ENCODE measurements at places on chromosomes 16 and 17.
A peak's percentile ranks its signal among the peaks of the same experiment; 100 is the strongest.

DNA sequence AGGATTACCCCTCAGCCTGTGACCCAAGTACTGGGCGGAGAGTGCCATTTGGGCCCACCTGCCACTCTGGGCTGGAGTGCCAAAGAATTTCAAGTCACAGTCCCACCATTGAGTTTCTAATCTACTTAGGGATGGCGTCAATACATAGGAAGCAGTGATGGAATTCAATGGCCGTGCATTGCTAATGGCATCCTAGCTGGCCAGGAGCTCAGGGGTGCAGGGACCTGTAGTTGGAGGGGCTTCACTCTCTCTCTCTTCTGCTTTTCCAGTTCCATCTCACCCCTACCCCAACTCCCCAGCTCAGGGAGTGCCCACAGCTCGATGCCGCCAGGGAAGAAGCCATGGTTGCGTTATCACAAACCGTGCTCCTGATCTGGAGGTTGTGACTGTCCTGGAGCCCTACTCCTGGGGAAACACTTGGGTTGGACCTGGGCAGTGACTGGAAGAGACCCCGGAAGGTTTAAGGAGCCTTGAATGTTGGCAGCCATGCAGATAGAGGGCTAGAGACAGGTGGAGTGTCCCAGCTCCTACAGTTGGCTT is 2.4 kb downstream of the MMP15 start:
- DNase-seq, result no peak

DNA sequence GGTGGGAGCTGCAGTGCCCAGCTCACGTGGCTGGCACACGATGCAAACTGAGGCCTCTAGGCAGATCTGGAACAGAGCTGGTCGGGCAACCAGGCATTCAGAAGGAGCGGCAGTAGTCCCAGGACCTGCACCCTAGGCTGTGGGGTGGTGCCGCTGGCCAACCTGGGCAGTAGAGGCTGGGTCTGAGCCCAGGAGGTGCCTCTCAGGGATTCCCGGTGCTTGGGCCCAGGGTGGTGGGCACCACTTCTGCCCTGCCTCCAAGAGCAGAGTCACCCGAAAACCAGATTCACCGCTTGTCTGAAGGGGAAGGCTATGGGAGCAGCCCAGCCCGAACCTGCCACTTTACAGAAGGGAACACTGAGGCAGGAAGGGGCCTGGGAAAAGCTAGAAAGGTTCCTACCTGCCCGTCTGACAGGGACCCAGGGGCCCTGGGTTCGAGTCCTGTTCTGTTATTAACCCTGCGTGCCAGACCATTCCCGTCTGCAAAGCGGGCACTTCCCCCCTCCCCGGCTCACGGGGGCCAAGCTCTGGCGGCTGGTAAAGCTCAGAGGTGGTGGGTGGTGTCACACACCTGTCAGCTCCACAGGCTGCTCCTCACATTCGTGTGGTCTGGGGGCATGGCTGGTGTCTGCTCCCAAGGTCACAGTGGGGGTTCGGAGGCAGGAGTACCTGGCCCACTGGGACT is 16.9 kb downstream of the GLIS2 start:
- no peak for DNase-seq

GRCh38 chr16:12295395-12295794 is 318.9 kb downstream of the SNX29 start:
- DNase-seq, result no peak

DNA sequence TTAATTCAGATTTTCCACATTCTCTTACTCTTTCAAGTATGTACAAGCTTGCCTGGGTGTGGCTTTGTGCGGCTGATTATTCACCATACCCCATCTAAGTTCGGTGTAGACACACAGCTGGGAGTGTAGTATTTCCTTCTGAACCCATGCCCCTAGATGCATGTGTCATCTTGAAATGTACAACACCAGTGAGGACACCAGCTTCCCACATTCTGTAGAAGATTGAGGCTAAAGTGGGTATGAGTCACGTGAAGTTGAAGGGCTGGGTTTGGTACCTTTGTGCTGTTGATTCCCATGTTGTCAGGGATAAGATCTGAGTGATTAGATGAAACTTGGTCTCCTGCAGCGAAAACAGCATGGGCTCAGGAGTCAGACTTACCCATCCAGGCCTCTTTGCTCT is 14.6 kb upstream of the DHX8 start:
- DNase-seq, result no peak

DNA sequence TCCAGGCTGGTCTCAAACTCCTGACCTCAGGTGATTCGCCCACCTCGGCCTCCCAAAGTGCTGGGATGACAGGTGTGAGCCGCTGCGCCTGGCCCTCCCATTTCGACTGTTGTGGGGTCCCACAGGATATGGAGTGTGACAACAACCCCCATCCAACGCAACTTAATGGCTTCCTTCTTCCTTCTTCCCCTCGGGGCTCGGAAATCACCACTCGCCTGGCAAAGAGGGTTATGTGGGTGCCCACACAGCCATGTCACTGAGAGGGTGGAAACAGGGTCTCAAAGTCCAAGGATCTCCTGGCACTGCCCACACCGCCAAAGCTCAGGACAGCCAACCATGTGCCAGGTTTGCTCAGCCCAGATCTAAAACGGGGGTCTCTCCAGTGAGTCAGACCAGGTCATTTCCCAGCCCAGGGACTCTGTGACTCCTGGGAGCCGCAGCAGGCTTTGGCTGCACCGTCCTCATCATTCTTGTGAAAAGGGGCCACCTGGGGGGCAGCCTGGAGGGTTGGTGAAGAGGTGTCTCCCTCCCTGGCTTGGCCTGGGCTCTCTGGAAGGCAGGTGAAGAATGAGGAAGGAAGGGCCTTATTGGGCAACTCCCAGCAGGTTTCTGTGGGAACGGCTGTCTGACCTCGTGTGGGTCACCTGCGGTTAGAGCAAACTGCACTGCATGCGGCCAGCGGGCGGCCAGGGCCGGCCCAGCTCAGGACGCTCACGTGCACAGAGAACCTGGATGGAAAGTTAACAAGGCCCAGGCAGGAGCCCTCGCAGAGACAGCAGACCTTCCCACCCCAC is 25.3 kb upstream of the LITAF start:
- peak; percentile 39 for DNase-seq

- DNase-seq, result no peak
These were observed 22.1 kb downstream of the RFFL start for GRCh38 chr17:35041390-35041789.

Measured in NCI-H774 (cell line).